ENCODE measurements at places on chromosomes 2 and 18.

DNA sequence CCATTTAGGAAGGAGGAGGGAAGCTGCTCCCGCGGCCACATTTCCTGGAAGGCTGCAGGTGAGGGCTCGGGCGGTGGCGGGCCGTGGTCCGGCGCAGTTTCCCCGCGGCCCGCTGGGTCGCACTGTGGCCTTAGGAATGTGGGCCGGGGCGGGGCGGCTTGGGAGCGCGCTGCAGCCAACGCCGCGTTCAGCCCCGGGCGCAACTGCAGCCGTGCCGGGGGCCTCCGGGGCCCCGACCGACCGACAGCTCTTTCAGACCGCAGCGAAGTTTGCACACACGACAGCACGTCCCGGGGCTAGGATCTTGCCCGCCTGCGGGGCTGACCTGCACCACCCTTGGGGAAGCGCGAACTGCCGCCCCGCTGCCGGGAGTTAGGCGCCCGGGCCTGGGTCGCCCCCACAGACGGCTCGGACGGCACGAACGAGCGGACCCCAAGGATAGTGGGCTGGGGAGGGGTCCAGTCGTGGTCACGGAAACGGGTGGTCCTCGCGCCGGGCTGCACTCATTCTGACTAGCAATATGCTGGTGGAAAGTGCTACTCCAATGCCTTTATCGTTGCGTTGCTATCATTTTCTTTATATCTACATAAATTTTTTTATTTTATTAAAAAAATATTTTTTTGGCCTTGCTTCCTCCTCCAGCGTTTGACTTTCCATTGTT is 69.9 kb upstream of the DLX2 start:
- peak; percentile 85 for DNase-seq

GRCh38 chr18:50424877-50425690 is 50.2 kb downstream of the SKA1 start:
- DNase-seq = no peak

DNA sequence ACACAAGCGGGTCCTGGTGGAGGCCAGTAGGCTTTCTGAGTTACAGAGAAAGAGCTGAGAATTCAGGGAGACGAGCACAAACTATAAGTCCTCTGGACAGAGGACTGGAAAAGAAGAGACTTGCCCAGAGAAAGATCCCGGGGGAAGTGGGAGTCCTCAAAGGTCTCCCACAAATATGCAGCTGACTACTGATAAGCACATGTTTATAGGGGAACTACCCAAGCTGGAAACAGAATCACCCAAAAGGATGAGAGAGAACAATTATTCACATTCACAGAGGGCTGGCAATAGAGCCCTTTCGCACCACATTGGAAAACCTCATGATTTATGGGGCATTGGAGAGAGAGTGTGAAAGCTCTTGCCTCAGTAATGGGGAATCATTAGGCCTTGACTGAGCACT is 337.6 kb downstream of the IRS1 start:
- DNase-seq = no peak

DNA sequence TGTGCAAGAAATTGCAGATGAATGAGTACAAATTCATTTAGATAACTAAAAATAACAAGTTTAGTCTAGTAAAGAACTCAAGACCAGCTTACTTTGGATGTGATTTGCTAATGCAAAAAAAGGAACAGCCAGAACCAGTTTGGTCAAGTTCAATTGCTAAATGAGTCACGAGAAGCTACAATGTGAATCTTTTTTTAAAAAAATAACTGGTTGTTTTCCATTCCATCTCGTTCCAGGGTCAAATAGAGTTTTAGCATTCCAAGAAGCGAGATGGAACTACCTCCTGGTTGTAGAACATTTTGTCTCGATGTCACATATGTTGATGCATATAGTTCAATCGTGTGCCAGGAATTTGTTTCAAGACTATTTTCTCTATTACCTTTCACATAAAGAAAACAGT is 65.0 kb upstream of the IKZF2 start:
- DNase-seq = no peak

DNA sequence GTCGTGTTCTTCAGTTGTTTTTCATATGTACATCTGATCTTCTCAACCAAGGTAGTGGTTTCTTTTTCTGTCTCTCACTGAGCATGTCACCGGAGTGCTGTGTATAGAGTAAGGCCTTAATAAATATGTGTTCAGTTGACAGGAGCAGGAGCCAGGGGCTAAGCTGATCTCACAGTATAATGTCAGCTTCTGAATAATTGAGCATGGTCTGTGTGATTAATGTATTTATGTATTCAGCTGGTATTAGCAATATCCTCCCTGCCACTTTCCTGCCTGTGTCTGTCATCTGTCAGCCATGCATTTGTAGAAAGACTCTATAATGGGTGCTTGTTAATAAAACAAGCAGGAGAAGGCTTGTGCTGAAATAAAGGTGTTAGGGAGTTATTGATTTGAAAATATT is 198.9 kb downstream of the ADCYAP1 start:
- no peak for DNase-seq

GRCh38 chr2:44137872-44138551 is 30.7 kb upstream of the PPM1B start:
- DNase-seq = no peak

DNA sequence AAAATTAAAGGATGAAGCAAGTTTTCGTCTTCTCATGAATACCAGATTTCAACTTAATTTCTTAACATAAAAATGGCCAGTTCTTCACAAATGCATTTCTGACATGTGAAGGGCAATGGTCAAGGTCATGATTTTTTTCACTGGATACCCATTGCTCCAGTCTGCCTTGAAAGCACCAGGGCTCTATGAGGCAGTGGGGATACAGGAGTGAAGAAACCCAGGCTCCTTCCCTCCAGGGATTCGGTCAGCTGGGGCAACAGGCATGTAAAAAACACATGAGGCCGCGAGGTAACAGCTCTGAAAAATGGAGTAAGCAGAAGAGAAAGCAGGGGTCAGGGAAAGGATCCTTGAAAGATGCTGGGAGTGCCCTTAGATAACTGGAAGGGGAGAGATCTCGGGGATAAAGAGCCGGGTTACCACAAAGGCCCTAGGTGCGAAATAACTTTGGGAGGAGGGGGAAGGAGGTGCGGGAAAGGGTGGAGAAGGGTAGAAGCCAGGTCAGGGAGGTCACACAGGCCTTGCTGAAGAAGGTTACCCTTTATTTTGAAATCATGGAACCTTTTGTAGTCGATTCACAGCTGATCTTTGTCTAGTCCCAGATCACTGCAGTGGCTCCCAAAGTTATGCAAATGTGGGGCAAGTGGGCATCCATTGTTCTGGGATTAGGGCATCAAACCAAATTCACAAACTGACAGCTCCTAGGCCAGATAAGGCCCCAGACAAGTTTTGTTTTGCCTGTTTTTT is 5.2 kb upstream of the SPRED2 start:
- no peak for DNase-seq

DNA sequence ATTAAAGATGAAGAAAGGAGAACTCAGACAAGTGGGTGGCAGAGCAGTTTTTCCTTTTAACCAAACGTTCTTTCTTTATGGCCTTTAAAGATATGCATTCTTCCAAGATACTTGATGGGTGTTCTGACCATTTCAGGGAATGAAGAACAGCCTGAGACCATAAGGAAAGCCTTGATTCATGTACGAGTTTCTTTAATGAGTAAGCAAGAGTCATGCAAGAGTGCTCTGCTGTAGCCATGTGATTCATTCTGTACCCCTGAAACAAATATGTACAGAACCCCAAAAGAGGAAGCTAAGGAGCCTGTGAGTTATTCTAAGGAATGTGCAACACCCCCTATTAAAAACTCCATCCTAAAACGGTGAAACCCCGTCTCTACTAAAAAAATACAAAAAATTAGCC is 372.8 kb downstream of the MTX2 start:
- no peak for DNase-seq

GRCh38 chr18:42872838-42873237 is 242.6 kb downstream of the RIT2 start:
- no peak for DNase-seq

- no peak for DNase-seq
Measured at GRCh38 chr2:101610750-101611315, 86.7 kb upstream of the MAP4K4 start.

DNA sequence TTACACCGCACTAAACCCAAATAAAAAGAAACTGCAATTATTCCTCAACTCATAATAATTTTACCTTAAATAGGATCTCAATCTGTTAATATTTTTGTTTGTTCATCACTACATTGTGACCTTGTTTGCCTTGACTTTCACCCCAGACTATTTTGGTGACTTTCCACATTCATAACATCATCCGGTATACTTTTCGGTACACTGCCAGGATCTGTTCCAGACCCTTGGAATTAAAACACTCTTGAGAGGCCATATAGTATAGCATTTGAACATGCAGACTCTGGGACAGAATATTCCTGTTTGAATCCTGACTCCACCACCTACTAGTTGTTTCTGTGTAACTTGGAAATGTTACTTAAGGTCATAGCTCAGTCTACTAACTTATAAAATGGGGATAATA is 577.4 kb downstream of the METTL4 start:
- no peak for DNase-seq

DNA sequence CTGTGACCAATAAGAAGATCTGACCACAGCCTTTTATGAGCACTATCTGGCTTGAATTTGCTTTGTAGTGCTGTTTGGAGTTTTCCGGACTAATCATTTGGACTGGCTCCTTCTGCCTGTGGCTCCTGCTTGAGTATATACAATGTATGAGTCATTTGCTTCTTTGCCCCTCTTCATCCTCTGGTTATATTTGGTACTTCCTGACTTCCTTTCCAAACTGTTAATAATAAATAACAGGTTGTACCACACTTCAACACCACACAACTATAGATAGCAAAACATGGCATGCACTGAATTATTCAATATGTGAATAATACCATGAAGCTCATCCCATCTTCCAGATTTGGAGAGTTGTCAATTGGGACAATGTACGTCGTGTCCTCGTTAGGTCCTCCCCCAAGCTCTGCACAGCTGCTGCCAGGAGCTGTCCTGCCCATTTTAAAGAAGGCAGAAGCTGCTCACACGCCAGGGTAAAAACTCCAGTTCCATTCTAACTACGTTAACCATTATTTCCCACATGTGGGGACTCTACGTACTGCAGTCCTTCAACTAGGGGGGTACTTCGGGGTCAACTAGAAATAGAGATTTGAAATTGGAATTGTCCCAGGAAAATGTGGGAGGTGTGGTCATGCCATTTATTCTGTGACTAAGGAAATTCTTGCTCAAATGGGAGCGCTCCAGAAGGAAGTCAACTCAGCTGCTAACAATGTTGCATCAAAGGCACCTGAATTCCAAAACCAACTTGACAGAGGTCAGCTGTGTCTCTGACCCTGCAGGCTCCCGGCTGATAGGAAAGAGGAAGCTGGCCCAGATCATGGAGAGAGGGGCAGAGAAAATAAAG is 38.1 kb downstream of the ST8SIA5 start:
- DNase-seq = no peak

- DNase-seq = no peak
Measured at GRCh38 chr2:43313642-43314017, 87.2 kb upstream of the ZFP36L2 start.

DNA sequence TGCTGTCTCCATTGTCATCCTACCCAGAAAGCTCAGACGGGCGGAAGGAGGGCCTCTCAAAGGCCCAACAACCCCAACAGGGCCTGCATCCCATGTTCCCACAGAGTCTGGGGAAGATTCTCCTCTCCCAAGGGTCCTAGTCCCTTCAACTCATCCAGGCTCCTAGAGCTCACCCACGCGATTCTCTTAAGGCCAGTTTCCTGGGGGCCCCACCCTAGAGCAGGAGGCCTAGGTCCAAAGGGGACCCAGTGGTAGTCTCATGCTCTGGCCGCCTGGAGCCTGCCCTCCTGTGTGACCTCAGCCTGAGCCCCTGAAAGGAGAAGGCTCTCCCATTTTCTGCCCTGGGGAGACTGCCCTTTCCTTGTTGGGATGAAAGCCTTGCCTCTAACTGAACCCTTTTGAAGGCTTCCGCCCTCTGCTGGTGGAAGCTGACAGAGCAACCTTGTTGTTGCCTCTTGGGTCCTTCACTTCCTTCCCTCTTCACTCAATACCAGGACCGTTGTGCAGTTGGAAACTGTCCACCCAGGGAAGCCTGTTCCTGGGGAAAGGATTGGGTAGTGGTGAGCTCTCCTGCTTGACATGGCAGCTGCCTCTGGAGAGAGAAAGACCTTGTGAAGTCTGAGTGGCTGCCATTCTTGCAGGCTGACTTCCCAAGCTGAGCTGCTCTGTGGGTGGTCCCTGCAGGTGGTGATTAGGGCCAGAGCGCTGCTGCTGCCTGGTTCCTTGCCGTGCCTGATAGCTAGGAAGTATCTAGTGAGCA is 86.0 kb upstream of the ALPP start:
- DNase-seq = peak; percentile 80

DNA sequence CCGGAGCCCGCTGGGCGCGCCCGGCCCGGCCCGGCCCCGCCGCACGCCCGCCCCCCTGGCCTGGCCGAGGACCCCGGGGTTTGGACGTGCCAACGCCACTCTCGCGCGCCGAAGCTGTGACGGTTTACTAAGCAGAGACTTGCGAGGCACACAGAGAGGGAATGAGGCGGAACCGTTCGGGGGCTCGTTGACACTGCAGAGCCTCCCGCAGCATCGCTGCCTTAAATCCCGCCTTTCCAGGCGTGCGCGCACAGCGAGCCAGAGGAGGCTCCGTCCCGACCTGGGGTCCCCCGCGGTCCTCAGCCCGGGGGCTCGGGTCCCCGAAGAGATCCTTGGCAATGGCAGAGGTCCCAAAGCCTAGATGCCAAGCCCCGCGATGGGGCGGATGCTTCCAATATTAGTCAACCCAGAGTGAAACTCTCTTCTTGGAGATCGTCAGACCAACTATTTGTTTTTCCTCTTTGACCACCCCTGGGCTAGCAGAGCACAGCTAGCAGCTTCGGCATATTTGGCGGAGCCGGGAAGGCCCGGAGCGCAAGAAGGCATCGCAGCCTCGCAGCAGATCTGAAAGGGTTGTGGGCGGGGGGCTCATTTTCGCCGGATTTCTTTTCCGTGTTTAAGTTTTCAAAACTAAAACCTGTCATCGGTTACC is at the start of gene ZNF385B:
Gene ZNF385B (minus strand): TSS at position 197 of the 652 bp plus-strand sequence.
- DNase-seq = no peak

DNA sequence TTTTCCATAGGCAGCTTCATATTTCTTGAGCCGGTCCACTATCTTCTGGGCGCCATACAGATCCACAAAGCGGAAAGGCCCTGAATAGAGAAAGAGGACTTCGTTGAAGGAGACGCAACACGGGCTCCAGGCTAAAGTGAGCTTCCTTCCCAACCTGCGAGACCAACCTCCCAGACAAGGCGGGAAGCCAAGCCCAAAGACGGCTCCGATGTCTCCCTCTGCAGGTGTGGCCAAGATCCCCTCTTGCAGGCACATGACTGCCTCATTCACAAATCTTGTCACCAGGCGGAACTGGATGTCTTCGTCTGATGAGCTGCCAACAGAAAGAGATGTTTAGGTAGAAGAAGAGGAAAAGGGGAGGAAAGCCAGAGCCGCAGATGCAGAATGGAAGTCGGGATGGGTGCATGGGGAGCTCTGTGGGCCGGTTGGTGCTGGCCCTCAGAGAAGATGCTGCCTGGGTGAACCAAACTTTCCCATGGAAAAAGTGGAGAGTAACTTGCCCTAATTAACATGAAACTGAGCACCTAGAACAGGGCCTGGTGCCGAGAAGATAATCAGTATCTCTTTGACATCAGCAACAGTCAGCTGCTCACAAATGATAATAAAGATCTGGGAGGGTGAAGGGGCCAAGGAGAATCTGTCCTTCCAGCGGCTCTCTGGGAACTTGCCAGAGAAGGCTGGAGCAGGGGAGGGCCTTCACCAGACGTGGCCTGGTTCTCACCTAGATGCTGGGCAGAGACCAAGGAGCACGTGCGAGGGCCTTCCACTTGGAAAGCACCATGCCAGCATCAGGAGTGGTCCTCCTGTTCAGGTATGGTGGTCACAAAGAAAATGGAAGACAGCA is 18.6 kb downstream of the GAREM2 start:
- no peak for DNase-seq

- no peak for DNase-seq
Measured at GRCh38 chr2:70141902-70142589, 48.8 kb downstream of the C2orf42 start.

All from activated effector memory CD4-positive, alpha-beta T cell treated with anti-CD3 and anti-CD28 coated beads, Interleukin-2, amount 50 U/mL, for 16 hours (primary cell).